ENCODE measurements at places on chromosomes 12 and 14.
A peak's percentile ranks its signal among the peaks of the same experiment; 100 is the strongest.

DNA sequence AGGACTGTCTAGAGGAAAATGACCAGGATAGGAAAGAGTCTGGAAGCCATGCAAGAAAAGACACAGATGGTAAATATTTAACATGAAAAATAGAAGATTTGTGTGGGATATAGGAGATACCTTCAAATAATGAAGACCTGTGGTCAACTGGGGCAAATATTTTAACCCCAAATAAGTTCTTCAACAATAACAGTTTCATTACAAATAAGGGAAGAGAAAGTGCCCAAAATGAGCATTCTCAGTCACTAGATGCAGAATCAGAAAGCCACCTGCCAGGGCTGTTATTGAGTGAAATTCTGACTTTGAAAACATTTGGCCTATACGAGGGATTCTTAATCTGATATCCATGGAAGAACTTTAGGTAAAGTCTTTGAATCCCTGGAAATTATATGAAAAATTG lies 231.2 kb upstream of the PLEKHG7 start:
- DNase-seq = no peak

DNA sequence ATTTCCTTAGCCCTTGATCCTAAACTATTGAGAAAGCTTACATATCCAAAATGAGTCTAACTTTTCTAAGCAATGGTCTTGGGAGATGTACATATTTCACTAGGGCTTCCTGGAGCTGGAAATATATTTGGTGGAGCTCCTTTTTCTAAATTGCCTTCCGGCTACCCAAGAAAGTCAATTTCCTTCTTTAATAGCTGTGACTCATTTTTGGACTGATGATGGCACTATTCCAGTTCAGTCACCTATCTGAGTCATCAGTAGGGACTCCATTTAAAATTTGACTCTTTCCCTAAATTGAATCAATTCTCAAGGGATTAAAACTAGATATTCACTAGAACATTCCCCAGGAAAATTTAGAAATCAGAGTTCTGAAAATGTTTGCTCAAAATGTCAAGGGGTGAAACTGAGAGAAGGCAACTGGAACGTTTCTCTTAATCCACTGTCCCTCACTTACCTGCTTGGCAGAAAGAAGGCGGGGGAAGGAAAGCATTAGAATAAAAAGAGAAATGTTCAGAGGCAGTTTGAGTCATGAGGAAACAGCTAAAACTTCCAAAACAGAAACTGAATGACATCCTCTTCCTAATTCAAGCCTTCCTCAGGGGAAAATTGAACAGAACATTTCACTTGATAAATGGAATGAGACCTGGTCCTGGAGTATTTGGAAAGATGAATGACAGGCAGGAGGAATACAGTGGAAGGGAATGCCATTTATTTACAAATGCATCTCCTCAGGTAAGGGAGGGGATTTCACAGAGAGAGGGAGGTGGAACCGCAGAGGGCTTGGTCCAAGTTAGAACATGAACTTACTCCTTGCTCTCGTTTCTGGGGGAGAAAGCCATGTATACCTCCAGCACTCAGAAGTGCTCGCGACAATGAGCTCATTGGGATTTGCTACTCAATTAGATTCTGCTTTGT lies 91.2 kb downstream of the RGS6 start:
- DNase-seq = peak; percentile 3

GRCh38 chr12:56193025-56193578 lies 3.8 kb upstream of the SMARCC2 start:
- DNase-seq = peak; percentile 94

- DNase-seq = no peak
These were observed 113.7 kb downstream of the SLC25A47 start for GRCh38 chr14:100436745-100437406.

DNA sequence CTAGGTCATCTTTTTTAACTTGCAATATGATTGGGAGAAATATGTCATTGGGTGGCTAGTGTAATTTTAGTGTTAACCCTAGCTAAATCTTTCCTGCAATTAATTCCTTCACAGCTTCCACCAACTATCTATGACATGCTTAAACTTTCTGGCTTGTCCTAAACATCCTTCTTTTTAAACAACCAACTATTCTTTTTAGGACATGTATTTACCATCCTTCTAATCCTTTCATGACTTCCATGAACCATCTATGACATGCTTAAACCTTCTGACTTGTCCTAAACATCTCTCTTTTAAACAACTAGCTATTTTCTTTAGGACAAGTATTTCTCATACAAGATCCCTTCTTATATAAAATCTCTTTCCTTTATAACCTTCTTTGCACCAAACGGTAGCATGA lies 179.6 kb upstream of the PDZRN4 start:
- no peak for DNase-seq
